GM23248 (cell line): ENCODE measurements at places on chromosomes 6 and 20. TPM values are rescaled to one million over a fixed set of nuclear protein-coding genes. Genes with fewer than 3 reads are reported as not detected.
A peak's percentile ranks its signal among the peaks of the same experiment; 100 is the strongest.

FAXC gene
- polyA plus RNA-seq, result 0.29 and 0.72 TPM in 2 replicates

TRDN gene
- polyA plus RNA-seq, result not detected in 2 replicates

FOXO3 gene
- 17.9 and 19.7 TPM in 2 replicates for polyA plus RNA-seq

OXT gene
- polyA plus RNA-seq, result 0.40 and 0.70 TPM in 2 replicates

OR2B6 gene
- not detected in 2 replicates for polyA plus RNA-seq

TRIM31 gene
- not detected in 2 replicates for polyA plus RNA-seq

RUNX2 gene
- 5.2 and 6.0 TPM in 2 replicates for polyA plus RNA-seq

- DNase-seq, result no peak
- no peaks in the 10 kb centered on the region for H3K36me3 ChIP-seq
- peaks cover 7% of the 10 kb centered on the region for H3K4me1 ChIP-seq
- no peaks in the 10 kb centered on the region for H3K27me3 ChIP-seq
Measured at GRCh38 chr6:108869876-108870275, 21.7 kb downstream of the ARMC2 start.

GRCh38 chr20:62413896-62414481, 6.9 kb upstream of the CABLES2 start:
- peak; percentile 22 for DNase-seq
- no peaks in the 10 kb centered on the region for H3K27me3 ChIP-seq
- no peaks in the 10 kb centered on the region for H3K4me1 ChIP-seq
- no peaks in the 10 kb centered on the region for H3K36me3 ChIP-seq
- H3K27ac ChIP-seq, result no peak overlapping the region

GRCh38 chr20:47610945-47611250, 109.2 kb downstream of the NCOA3 start:
- peak; percentile 8 for DNase-seq
- H3K27me3 ChIP-seq, result no peaks in the 10 kb centered on the region
- peaks cover 30% of the 10 kb centered on the region for H3K4me1 ChIP-seq
- no peaks in the 10 kb centered on the region for H3K36me3 ChIP-seq
- peak overlapping the region; percentile 81 for H3K27ac ChIP-seq

DNA sequence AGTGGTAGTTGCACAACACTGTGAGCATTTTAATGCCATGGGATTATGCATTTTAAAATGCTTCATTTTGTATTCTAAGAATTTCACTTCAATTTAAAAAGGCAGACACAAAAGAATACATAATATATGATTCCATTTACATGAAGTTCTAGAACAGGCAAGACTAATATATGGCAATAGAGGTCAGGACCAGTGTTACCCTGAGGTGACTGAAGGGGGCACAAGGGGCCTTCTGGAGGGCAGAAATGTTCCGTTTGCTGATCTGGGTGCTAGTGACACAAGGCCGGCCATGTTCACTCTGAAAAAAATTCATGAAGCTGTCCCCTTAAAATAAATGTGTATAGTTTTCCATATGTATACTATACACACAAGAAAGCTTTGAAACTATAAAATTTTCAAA, 28.5 kb downstream of the TASP1 start:
- no peaks in the 10 kb centered on the region for H3K36me3 ChIP-seq
- DNase-seq, result no peak
- no peaks in the 10 kb centered on the region for H3K27me3 ChIP-seq
- no peak overlapping the region for H3K4me3 ChIP-seq

- H3K4me3 ChIP-seq, result no peak overlapping the region
- H3K27me3 ChIP-seq, result no peaks in the 10 kb centered on the region
- no peak for DNase-seq
- H3K4me1 ChIP-seq, result no peaks in the 10 kb centered on the region
- no peaks in the 10 kb centered on the region for H3K36me3 ChIP-seq
Measured at GRCh38 chr6:21694168-21694567, 100.6 kb downstream of the SOX4 start.

- H3K27me3 ChIP-seq, result no peaks in the 10 kb centered on the region
- H3K36me3 ChIP-seq, result no peaks in the 10 kb centered on the region
- H3K4me1 ChIP-seq, result no peaks in the 10 kb centered on the region
- no peak overlapping the region for H3K4me3 ChIP-seq
- DNase-seq, result peak; percentile 4
Measured at GRCh38 chr20:44264287-44264686, 17.2 kb downstream of the GDAP1L1 start.

GRCh38 chr6:163954088-163954775, 539.7 kb downstream of the QKI start:
- H3K27ac ChIP-seq, result no peak overlapping the region
- H3K36me3 ChIP-seq, result no peaks in the 10 kb centered on the region
- H3K27me3 ChIP-seq, result no peaks in the 10 kb centered on the region
- no peak for DNase-seq

DNA sequence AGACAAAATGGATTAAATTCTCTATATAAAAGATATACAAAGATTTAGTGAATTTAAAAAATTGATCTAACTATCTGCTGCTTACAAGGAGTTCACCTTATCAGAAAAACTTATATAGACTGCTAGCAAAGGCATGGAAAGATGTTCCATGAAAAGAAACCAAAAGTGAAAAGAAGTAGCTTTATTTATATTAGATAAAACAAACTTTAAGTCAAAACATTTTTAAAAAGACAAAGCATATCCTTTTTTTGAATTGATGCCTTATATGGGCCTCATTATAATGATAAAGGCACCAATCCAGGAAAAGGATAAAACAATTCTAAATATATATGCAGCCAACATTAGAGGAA, 334.2 kb downstream of the MEI4 start:
- H3K4me1 ChIP-seq, result no peaks in the 10 kb centered on the region
- H3K27me3 ChIP-seq, result no peaks in the 10 kb centered on the region
- H3K36me3 ChIP-seq, result no peaks in the 10 kb centered on the region
- no peak for DNase-seq

- DNase-seq, result peak; percentile 38
- no peak overlapping the region for H3K27ac ChIP-seq
- H3K4me1 ChIP-seq, result peaks cover 14% of the 10 kb centered on the region
- no peak overlapping the region for H3K4me3 ChIP-seq
- H3K27me3 ChIP-seq, result no peaks in the 10 kb centered on the region
- no peaks in the 10 kb centered on the region for H3K36me3 ChIP-seq
Measured at GRCh38 chr6:113596387-113597230, 260.5 kb upstream of the MARCKS start.

GRCh38 chr20:44495802-44496481, 20.3 kb downstream of the TTPAL start:
- H3K4me3 ChIP-seq, result peak overlapping the region; percentile 9; the same call in 1 of the 2 replicates
- peak; percentile 97 for DNase-seq
- H3K27ac ChIP-seq, result peak overlapping the region; percentile 99

DNA sequence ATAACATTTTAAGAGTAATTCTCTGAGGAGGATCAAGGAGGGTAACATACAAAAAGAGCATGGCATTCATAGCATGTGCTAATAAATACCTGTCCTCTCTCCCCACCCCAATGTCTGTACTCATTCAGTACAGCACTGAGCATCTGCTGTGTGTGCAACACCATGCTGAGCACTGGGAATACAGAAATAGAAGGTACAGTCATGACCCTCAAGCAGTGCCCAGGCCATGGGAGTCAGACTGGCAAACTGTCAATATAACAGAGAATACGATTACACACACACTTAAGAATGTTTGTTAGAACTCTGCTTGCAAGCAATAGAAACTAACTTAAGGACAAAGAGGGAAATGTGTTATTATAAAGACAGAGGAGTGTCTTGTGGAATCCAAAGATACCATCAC, 24.7 kb upstream of the ZFAND3 start:
- H3K4me1 ChIP-seq, result peaks cover 13% of the 10 kb centered on the region
- H3K4me3 ChIP-seq, result no peak overlapping the region
- no peak overlapping the region for H3K27ac ChIP-seq
- H3K36me3 ChIP-seq, result no peaks in the 10 kb centered on the region

- no peaks in the 10 kb centered on the region for H3K36me3 ChIP-seq
- H3K4me3 ChIP-seq, result peak overlapping the region; percentile 41
- peak overlapping the region; percentile 94 for H3K27ac ChIP-seq
- DNase-seq, result peak; percentile 88
- H3K27me3 ChIP-seq, result no peaks in the 10 kb centered on the region
Measured at GRCh38 chr6:42099340-42100028, 42.9 kb downstream of the C6orf132 start.

- H3K4me1 ChIP-seq, result no peaks in the 10 kb centered on the region
- no peak overlapping the region for H3K4me3 ChIP-seq
- DNase-seq, result no peak
- H3K27me3 ChIP-seq, result peaks cover 14% of the 10 kb centered on the region; the same call in 1 of the 2 replicates
- no peaks in the 10 kb centered on the region for H3K36me3 ChIP-seq
Measured at GRCh38 chr6:34043359-34043758, 102.5 kb downstream of the GRM4 start.

GRCh38 chr6:131161987-131162386, 26.7 kb downstream of the AKAP7 start:
- H3K4me3 ChIP-seq, result no peak overlapping the region
- H3K4me1 ChIP-seq, result peaks cover 32% of the 10 kb centered on the region

GRCh38 chr6:127920804-127921203, 19.9 kb upstream of the THEMIS start:
- H3K36me3 ChIP-seq, result no peaks in the 10 kb centered on the region

DNA sequence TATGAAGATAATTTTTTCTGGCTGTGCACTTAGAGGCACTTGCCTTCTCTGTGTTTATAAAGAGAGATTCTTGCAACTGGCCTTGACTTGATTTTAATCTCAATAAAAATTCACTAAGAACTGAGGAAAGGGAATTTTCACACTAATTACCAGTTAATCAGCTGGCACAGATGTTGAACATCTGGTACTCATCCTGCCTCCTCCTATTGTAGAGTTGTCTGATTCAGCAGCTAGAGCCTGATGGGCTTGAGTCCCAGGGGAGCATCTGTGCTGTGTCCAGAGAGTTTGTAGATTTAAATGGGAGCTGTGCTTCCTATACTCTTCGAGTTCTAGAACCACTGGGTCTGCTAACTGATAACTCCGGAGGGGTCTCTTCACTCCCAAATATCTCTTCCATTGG, 284.4 kb upstream of the RNF24 start:
- no peak overlapping the region for H3K4me3 ChIP-seq
- peaks cover 24% of the 10 kb centered on the region for H3K4me1 ChIP-seq

- no peak overlapping the region for H3K4me3 ChIP-seq
- no peaks in the 10 kb centered on the region for H3K27me3 ChIP-seq
- DNase-seq, result no peak
- H3K36me3 ChIP-seq, result no peaks in the 10 kb centered on the region
- no peaks in the 10 kb centered on the region for H3K4me1 ChIP-seq
Measured at GRCh38 chr20:37940858-37941257, 37.9 kb downstream of the VSTM2L start.

DNA sequence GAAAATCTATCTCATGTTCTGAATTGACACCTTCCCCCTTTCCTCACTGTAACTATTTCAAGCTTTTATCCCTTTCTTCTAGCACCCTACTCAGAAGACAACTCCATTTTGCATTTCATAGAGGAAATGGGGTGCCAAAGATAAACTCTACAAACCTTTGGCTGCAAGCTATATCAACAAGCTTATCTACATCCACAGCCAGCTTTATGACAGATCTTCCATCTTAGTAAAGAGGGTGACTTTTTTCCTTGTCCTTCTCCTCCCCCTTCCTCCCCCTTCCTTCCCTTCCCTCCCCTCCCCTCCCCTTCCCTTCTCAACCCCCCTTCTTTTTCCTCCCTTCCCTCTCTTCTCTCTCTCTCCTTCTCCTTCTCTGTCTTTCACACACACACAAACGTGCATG, 58.0 kb upstream of the OLIG3 start:
- 0 out of 2 replicates have a peak, but pooled peaks cover 4% of the 10 kb centered on the region for H3K27me3 ChIP-seq
- H3K4me3 ChIP-seq, result no peak overlapping the region
- H3K4me1 ChIP-seq, result no peaks in the 10 kb centered on the region
- H3K36me3 ChIP-seq, result no peaks in the 10 kb centered on the region
- DNase-seq, result no peak
- no peak overlapping the region for H3K27ac ChIP-seq

DNA sequence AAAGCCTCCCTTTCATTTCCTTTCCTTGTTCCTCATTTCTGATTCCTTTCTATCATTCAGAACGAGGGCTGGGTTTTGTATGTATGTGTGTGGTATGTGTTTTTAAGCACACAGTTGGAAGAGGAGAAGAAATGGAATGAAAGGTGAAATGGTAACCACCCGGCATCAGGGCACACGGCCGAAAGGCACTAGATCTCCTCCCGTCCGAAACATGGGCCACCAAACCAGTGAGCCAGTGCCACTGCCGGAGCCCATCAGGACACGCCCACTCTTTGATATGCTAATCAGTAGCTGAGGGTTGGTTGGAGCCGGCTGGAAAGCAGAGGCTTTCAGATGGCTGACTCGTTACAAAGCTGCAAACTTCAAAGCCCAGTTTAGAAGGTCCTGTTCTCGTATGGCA, 228.6 kb upstream of the JARID2 start:
- H3K36me3 ChIP-seq, result no peaks in the 10 kb centered on the region
- H3K4me1 ChIP-seq, result no peaks in the 10 kb centered on the region
- no peak overlapping the region for H3K27ac ChIP-seq
- DNase-seq, result peak; percentile 27
- no peaks in the 10 kb centered on the region for H3K27me3 ChIP-seq

GRCh38 chr6:39322306-39322850, at the start of gene KCNK16:
KCNK16 (minus strand) TSS chr6:39322702; CDS start chr6:39322540, 162 bp downstream.
- no peak within 1 kb of the TSS for H3K4me3 ChIP-seq
- no peaks in the 10 kb centered on the region for H3K36me3 ChIP-seq
- H3K4me1 ChIP-seq, result no peaks in the 10 kb centered on the region
- peaks cover 13% of the 10 kb centered on the region; the same call in 1 of the 2 replicates for H3K27me3 ChIP-seq

DNA sequence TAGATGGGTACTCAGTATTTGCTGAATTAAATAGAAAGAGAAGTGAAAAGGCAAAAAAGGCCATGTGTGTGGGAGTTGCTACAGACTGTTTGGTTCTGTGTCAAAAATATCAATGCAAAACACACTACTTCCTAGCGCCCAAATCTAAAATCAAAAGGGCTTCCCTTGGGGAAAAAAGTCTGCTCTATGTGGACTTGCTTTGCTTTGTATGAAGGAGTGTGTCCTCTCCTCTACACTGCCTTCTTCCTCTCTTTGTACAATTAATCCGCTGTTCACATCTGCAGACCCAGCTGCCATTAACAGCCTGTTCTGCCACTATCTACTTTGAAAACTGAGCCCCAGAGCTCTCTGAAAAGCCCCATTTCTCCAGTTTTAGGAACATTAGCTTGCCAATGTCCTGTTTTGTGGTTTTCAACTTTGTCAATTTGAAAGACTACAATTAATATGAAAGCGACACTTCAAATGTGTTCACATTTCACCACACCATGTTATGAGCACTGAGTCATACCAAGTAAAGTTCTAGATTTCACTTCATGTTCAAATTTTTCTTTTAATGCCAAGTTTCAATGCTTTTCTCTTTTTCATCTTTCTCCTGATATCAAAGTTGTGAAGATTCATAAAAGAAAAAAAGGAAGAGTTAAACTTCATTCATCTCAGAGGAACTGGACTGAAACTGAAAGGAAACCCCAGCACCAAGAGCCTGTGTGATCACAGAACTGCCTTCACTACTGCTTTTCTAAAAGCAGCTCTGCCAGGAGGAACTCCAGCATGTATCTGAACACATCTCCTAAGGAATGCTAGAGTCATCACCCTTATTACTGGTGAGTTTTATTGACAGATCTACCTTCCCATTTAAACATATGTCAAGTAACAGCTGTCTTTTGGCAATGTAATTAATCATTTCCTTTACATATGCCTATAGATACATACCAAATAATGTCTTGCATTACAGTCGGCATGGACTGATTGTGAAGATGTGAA, 102.6 kb downstream of the KIF13A start:
- peak overlapping the region; percentile 41 for H3K4me3 ChIP-seq
- H3K27me3 ChIP-seq, result no peaks in the 10 kb centered on the region
- peak; percentile 52 for DNase-seq
- peak overlapping the region; percentile 27; the same call in 1 of the 2 replicates for H3K27ac ChIP-seq
- peaks cover 34% of the 10 kb centered on the region for H3K4me1 ChIP-seq
- H3K36me3 ChIP-seq, result 0 out of 2 replicates have a peak, but pooled peaks cover 3% of the 10 kb centered on the region
